ENCODE measurements at places on chromosomes 7 and 10.

DNA sequence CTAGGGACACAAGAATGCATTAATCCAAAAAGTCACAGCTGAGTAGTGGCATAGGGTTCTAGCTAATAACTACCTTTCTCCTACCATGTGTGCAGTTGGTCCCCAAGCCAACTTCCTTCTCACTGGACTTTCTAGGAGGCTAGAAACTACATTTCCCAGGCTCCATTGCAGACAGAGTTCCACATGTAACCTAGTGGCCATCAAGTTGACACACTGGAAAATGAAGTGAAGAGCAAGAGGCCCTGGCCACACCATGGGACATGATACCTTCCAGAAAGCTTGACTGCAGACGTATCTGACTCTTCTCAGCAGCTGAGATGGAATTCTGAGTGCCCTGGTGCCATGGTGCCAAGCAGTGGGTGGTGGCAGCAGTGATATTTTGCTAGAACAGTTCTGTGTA lies 49.8 kb upstream of the TMEM273 start:
- no peak for DNase-seq

GRCh38 chr10:68516766-68517165 lies 10.6 kb downstream of the SLC25A16 start:
- no peak for DNase-seq

GRCh38 chr7:118945911-118946682 lies 721.6 kb downstream of the ANKRD7 start:
- no peak for DNase-seq

GRCh38 chr7:70389531-70390151 lies 742.3 kb upstream of the GALNT17 start:
- DNase-seq, result no peak

- no peak for DNase-seq
Measured at GRCh38 chr7:86776136-86776535, 132.4 kb downstream of the GRM3 start.

DNA sequence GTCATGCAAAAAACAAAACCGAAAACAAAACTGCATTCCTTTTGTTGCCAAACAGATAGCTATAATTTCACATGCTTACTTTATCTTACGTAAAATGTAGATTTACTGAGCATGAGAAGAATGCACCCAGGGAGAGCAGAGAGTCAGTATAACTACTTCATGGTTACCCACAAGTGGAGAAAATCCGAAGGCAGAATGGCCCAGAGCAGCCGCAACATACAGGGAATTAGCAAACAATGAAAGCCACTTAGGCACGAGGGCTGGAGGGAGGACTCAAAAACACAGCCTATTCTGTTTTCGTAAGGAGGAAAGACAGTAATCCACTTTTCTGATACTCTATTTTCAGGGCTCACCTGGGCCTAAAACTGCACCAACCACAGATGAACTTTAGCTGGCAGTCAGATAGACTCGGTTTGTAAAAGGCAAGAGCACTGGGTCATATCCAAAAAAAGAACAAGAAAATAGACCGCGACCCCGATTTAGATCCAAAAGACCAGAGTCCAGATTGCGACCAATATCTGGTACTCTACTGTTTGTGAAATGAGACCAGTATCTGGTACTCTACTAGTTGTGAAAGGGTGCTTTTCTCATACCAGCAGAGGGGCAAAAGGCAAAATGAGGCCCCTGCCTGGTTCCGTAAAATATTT lies 1.3 kb downstream of the ITPRIP start:
- no peak for DNase-seq

DNA sequence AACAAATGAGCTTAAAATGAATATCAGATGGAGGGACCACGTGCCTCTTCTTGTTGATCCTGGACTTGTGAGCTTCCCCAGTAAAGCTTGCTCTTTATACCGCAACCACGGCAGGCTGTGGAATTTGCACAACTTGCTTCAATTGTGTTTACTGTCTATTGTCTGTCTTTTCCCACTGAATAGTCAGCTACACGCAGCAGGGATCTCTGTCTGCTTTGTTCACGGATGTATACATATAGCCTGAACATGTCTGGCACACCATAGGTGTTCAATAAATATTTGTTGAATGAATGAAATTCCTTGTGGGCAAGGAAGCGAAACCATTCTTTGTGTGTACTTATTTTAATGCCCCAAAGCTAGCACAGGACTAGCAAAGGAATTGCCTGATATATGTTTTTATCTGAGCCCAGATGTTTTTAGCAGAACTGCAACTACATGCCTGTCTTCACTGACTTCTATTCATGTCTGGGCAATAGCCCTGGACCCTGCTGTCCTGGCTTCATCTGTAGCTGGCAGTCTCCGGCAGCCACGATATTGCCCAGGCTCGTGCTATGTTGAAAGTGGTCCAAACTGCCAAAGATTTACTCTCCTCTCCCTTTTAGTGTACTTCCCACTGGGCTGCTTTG lies 29.9 kb upstream of the IFRD1 start:
- DNase-seq, result no peak

- DNase-seq, result no peak
Measured at GRCh38 chr10:70564901-70565351, 37.6 kb downstream of the PRF1 start.

- no peak for DNase-seq
Measured at GRCh38 chr7:140857048-140857447, 67.7 kb downstream of the BRAF start.

GRCh38 chr10:17871036-17871435 lies 61.9 kb downstream of the MRC1 start:
- no peak for DNase-seq

GRCh38 chr7:135843214-135843613 lies 94.6 kb upstream of the FAM180A start:
- no peak for DNase-seq

DNA sequence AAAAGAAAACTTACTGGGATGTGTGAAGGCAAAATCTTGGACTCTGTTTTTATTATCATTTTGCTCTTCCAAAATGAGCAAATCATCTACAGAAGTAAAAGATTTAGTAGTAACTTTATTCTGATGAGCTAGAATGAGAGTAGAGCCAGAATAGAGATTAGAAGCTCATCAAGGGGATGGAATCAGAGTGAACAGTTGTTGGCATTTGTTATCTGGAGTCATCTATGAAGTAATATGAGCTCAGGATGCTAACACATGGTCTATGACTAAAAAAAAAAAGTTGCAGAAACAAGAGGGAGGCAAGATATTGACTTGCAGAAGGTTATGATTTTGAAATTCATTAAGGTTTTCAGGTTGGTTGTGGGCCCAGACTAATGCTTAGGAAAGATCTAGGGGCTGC lies 409.1 kb upstream of the ETV1 start:
- no peak for DNase-seq

DNA sequence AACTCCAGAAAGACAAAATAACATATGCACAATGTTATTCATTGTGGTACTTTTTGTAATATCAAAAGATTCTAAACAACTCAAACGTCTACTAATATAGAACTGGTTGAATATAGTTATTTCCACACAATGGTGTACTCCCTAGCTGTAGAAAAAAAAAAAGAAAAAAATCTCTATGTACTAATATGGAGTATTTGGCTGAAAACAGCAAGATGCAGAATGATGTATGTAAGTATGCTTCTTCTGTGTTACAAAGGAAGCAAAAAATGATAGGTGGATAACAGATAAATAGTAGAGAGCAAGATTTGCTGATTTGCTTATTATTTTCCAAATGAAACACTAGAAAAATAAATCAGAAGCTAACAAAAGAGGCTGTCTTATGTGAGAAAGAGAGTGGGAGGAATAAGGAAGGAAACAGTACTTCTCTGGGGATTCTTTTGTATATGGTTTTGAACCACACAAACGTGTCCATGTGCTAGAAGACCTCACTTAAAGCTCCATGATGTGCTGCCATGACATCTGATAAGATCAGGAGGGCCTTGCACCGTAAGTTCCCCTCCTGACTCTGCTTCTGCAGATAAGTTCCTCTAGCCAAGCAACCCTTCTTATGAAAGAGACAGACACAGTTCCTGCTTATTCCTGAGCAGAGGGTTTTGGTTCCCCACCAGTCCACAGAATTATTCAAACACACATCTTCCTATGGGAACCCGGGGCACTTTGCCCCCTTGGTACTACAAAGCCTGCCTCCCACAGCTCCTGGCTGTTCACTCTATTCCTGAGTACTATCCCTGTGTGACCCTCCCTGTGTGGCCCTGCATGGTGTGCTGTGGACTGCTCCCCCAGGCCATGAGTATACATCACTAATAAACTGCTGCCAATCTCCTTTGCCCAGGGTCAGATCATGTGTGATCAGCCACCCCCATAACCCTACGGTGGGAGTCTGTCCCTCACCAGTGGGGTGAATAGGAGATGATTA lies 159.1 kb downstream of the CCDC71L start:
- DNase-seq, result no peak

GRCh38 chr10:26157734-26158133 lies 58.8 kb upstream of the GAD2 start:
- DNase-seq, result no peak

GRCh38 chr7:31493714-31494181 lies 20.1 kb upstream of the ITPRID1 start:
- no peak for DNase-seq

DNA sequence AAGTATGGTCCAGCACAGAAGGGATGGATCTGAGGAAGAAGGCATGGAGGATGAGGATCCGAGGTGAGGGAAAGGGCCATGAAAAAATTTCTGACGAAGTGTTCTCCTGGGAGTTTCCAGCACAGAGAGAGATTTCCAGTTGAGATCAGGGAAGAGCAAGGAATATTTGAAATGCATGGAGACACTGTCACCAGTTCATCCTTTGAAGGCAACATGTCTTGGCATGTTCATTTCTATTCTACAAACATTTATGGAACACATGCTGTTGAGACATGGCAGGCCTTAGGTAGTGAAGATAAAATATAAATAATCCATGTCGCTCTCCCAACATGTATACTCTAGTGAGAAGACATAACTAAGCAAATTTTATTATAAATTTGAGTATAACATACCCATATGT lies 234.0 kb upstream of the TCF7L2 start:
- no peak for DNase-seq

DNA sequence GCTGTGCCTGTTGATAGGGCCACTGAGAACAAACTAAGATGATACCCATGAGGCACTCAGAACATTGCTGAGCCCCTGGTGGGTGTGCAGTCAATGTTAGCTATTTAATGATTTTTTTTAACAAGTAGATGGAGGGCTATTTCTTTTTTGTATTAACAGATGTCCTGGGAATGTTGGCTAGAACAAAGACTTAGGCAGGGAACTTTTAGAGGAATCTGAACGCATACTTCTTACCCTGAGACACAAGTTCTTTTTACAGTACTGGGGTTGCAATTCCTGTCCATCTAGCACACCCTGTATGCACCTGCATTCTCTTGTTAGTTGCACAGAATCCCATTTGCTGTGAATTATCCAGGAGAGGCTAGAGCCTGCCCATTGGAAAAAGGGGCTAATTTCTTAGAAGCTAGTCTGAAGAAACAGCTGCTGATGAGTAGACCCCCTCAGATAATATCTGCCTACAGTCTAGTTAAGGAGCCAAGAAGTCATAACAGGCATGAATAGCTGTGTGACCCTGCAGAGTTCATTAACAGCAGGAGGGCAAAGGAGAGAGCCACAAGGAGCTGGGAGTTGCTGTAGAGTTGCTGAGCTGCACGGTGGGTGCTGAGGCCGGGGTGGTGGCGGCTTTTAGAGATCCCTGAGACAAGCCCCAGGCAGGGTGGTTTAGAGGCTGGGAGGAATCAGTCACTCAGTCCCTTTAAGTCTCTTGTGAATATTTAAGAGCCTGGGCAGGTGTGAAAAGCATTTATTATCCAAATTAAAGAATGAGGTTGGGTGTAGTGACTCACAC lies 103.7 kb upstream of the FZD8 start:
- DNase-seq, result no peak

DNA sequence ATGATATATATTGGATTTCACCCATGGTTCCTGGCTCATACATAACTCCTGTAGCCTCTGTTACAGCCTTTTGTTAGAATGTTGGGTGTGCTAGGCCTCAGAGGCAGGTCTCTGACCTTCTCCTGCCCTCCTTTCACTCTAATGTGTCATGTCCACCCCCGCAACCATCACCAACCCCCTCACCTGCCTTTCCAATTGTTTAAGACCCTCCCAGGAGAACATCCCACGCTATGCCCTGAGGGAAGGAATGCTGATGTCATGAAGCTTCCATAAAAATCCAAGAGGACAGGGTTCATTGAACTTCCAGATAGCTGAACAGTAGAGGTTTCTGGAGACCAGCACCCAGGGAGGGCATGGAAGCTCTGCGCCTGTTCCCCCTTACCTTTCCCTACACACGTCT lies 30.8 kb upstream of the C10orf67 start:
- no peak for DNase-seq

DNA sequence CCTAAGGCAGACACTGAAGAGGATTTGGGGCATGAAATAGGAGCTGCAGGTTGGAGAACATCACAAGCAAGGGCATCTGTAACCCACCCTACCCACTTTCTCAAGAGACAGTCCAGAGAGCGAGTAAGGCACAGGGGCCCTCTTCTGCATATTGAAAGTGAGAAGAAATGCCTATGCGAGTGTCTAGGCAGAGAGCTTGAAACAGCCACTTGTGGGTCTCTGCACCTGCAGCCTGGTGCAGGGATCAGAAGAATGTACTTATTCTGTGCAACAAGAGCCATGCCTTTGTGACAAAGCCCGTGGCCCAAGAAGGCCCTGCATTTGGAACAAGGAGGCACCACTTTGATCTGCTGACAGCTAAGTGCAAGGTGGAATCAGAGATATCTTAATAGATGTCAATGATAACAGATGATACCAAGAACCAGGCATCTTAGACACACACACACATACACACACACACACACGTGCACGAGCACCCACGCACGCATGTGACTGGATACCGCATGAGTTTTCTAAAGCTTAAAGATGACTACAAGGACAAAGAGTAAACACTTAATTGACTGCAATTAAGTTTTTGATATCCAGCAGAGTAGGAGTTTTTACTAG lies 89.3 kb downstream of the NPSR1 start:
- DNase-seq, result no peak

GRCh38 chr7:150451097-150451793 lies 815 bp downstream of the GIMAP8 start:
- peak; percentile 70 for DNase-seq

- no peak for DNase-seq
Measured at GRCh38 chr10:11290156-11290890, 272.7 kb downstream of the CELF2 start.

DNA sequence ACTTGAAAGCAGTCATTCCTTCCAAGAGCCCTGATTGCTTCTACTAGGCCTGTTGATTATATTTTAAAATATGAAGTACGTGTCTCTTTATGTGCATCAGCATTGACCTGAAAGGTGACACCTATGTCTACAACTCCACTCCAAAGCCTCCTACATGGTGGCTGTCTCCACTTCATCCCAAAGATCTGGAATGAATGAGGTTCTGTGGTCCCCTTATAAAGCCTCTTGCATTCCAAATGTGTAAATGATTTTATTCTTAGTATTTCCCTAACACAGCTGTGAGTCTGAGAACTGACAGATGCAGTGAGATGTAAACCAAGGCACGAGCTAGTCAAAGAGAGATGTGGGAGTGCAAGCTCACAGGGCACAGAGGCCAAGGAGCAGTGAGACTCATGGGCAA lies 176.0 kb upstream of the SVIL start:
- no peak for DNase-seq

- DNase-seq, result no peak
Measured at GRCh38 chr7:50627824-50628361, 62.7 kb upstream of the DDC start.

- no peak for DNase-seq
Measured at GRCh38 chr10:63105225-63106110, 27.7 kb upstream of the NRBF2 start.

GRCh38 chr10:113337142-113337541 lies 215.7 kb upstream of the HABP2 start:
- no peak for DNase-seq

GRCh38 chr7:101933688-101934121 lies 116.3 kb downstream of the CUX1 start:
- no peak for DNase-seq

GRCh38 chr7:53311205-53311604 lies 275.8 kb downstream of the POM121L12 start:
- no peak for DNase-seq
